ENCODE measurements at places on chromosomes 12 and 14.
A peak's percentile ranks its signal among the peaks of the same experiment; 100 is the strongest.

GRCh38 chr14:59160506-59160905, 28.0 kb upstream of the DAAM1 start:
- no peak for DNase-seq

GRCh38 chr12:117096501-117097042, 2.6 kb downstream of the TESC start:
- DNase-seq, result no peak

DNA sequence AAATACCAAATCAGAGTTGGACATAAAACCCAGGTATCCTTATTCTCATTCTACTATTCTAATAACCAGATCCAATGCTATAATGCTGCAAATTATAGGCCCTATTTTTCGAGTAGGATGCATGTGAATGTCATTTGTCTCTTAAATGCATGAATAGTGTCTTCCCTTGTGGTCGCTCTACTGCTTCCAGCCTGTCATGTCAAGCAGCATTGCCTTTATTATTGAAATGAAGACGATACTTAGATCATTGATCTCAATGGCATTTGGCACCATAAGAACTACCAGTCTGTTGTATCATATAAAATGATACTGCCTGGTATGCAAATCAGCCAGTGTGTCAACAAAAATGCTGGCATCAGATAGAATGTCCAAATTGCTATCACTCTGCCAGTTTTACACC, 649.1 kb downstream of the DIO2 start:
- no peak for DNase-seq

GRCh38 chr12:108646600-108647579, 13.2 kb upstream of the SELPLG start:
- DNase-seq, result no peak

GRCh38 chr12:104454997-104455396, 1.8 kb upstream of the CHST11 start:
- DNase-seq, result no peak

- DNase-seq, result no peak
Observed at GRCh38 chr12:62732861-62733427, 202.0 kb downstream of the PPM1H start.

DNA sequence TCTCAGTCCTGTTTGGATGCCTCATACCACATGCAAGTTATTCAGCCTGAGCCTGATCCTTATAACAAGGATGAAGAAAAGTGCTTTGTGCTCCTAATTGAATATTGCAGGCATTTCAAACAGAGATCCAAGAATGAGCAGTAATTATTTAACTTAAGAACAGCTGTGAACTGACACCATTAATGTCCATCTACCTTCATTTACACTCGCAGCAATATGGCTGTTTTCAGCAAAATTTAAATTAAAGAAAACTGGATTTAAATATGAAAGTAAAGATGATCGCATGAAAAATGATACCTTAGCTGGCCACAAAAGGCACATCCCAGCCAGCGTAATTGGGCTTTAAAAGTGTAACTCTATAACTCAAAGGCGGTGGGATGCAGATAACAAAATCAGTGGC, 466.3 kb downstream of the GALC start:
- no peak for DNase-seq

DNA sequence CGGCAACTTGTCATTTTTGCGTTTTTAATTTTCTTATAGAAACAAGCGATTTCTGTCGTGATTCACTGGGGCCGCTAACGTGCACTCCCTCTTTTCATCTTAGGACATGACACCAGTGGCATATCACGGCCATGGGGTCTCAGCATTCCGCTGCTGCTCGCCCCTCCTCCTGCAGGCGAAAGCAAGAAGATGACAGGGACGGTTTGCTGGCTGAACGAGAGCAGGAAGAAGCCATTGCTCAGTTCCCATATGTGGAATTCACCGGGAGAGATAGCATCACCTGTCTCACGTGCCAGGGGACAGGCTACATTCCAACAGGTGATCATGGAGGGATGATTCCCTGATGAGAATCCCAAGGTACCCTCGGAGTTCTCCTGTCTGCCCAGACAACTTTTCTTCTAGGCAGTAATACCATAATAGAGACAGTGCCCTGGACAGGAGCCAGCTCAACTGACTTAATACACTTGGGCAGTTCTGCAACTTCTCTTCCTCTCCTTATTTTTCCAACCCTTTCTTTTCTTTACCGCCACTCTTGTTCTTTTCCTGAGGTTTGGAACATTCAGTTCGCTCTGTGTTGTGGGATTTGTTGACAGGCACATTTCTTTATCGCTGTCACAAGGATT, 821 bp downstream of the TMEM106C start:
- no peak for DNase-seq

- DNase-seq, result peak; percentile 13
Observed at GRCh38 chr14:97218691-97219430, 421.7 kb downstream of the VRK1 start.

DNA sequence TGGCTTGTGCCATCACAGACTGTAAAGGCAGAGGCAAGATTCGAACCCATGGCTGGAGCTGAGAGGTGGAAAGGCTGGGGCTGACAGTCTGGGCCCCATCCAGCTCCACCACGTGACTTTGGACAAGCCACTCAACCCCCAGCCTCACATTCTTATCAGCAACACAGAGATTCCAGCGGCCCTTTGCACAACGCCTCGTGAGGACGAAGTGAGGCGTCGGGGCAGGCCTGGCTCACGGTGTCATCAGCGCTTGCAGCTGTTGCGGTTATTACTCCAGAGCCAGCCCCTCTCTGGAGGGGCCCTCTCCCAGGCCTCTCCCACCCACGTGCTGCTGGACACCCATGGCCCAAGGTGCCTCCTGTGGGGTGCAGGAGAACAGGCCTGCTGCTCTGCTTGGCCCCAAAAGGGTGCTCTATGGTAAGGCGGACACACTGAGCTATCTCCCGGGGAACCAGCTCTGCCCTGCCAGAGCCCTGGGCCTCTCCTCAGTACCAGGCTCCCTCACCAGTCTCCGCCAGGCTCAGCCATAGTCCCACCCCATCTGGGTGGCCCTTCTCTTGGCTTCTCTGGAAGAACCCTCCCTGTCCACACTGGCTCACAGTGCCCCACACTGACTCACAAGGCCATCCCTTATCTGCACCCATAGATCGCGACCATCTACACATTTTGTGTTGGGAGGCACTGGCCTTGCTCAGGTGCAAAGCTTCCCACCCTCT, 21.1 kb downstream of the CHGA start:
- no peak for DNase-seq

GRCh38 chr14:100524933-100525243, 62.3 kb downstream of the BEGAIN start:
- DNase-seq, result no peak

DNA sequence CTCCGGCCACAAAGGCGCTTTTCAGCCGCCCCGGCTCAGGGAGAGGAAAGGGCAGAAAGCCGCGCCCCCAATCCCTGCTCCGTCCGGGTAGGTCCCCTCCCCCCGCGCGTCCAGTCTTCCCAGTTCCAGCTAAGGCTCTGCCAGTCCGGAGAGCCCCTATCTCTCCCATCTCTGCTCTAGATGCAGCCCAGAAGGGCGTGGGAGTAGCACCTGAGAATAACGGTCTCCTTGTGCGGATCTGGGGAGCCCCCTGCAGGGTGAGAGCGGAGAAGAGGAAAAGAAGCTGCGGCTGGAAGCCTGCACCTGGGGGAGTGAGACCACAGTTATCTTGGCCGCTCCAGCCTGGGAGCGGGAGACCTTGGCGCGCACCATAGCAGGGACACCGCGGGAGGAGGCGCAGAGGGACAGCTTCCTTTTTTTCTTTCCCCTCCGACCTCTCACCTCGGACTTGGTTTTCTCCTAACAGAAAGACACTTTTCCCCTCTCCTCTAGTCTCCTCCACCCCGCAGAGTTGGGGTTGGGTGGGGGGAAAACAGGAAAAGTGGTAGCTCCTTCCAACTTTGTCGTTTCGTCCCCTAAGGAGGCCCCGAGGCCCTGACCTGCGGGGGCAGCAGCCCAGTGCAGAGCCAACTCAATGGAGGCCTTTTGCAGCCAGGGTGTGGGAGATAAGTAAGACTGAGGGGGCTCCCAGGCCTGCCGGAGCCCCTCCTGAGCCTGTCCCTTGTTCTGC, 2.4 kb downstream of the DHH start:
- peak; percentile 77 for DNase-seq

GRCh38 chr14:40796168-40796567, 810.5 kb upstream of the LRFN5 start:
- no peak for DNase-seq

DNA sequence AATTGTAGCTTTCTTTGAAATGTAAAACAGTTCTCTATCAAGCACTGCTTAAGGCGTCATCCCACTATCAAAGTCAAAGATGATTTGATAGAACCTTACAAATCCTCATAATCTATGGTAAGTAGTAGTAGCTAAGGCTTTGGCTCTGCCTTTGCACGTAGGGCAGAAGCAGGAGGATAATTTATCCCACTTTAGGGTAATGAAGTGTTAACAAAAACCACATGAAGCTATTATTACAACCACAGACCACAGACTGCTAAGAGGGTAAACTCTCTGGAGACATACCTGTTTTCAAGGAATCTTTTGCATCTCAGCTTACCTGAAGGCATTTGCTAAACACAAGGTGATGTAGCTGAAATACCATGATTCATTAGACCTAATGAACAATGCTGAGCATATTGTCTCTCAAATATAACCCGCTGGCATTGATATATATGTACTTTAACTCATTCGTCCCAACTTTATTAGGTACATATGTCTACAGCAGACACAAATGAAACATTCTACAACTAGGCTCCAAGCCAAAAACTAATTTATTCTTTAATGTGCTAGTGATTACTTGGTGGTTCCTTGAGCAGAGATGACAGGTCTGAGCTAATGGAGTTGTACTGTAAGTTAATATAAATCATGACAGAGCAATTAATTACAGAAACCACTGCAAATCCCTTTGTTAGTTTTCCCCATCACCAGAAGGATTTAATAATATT, 368.8 kb downstream of the ETNK1 start:
- DNase-seq, result no peak

All from CD4-positive, alpha-beta T cell (primary cell).